Hematopoietic multipotent progenitor cell treated with erythropoietin and hydrocortisone succinate and interleukin-3 and kit ligand, for 17 days (in vitro differentiated cells): ENCODE measurements at places on chromosomes 6 and 20.

DNA sequence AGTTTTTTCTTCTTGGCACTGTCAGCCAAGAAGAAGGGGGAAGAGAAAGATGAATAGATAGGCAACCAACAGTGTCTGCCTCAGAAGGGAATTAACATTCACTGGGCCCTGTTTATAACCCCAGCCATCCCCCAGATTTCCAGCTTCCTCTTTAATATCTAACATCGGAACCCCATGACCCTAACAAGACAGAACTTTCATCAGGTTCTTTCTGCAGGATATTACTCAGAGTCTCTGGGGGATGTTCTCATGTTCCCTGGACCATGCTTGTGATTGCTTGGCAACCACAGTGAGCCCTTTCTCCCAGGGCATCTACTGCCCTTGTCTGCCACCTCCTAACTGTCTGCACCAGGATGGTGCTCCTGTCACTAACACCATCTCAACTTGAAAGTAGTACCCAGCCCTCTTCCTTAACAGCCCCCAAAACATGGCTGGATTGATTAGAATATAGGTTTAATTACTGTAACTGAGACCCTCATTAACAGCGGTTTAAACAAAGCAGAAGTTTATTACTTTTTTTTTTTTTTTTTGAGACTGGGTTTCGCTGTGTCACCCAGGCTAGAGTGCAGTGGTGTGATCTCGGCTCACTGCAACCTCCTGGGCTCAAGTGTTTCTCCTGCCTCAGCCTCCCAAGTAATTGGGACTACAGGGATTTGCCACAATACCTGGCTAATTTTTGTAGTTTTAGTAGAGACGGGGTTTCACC is 12.0 kb upstream of the PTPN1 start:
- no peak for DNase-seq

DNA sequence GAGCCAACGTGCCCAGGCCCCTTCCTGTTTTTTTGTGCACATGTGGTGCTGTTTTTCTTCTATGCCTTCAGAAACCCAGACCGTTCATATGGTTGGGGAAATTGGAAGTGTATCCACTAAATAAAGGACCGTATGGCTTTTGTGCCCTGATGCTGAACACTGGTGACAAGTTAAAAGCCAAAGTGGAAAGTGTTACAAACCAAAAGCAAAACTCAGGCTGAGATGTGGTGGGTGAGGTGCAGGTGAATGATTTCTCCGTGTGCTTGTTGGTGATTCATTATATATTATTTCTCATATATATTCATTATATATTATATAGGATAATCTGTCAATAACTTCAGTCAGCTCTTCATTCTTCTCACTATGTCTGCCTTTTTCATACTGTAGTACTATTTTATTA is 148.6 kb downstream of the SOBP start:
- DNase-seq, result no peak

DNA sequence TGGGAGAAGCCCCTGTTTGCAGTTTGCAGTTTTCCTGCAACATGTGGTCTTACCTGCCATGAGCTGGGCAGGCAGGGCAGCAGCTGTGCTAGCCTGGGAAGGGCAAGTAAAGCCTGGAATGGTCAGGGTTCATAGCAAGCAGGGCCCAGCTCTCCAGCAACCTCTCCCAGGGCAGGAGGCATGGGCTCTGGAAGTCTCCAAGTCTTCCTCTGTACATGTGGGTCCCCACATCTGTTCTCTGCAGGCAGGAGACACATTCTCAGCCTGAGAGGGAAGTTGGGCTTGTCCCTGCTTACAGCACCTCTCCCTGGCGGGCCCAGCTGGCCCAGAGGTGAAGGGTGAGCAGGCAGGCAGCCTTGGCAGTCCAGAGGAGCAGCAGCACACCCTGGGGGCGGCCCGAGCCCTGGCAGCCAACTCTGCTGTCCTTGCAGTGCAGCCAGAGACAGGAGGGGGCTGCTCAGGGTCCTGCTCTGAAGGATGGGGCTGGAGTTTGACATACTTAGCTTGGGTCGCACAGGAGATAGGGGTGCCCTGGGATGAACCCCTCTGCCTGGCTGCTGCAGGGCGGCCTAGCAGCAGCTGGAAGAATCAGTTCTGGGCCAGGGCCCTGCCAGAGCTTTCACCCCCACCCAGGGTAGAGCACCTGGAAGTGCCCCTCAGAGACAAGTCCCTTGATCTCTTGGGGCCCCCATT is 176.0 kb downstream of the MRPL14 start:
- peak; percentile 62 for DNase-seq

GRCh38 chr20:46573788-46574584 is 23.5 kb upstream of the OCSTAMP start:
- DNase-seq, result no peak

- no peak for DNase-seq
These were observed 754 bp upstream of the TMEM170B start for GRCh38 chr6:11536795-11537194.

GRCh38 chr20:37677969-37678861 is 15.6 kb upstream of the CTNNBL1 start:
- no peak for DNase-seq

- no peak for DNase-seq
These were observed 132.1 kb upstream of the ZNF184 start for GRCh38 chr6:27604986-27605385.

DNA sequence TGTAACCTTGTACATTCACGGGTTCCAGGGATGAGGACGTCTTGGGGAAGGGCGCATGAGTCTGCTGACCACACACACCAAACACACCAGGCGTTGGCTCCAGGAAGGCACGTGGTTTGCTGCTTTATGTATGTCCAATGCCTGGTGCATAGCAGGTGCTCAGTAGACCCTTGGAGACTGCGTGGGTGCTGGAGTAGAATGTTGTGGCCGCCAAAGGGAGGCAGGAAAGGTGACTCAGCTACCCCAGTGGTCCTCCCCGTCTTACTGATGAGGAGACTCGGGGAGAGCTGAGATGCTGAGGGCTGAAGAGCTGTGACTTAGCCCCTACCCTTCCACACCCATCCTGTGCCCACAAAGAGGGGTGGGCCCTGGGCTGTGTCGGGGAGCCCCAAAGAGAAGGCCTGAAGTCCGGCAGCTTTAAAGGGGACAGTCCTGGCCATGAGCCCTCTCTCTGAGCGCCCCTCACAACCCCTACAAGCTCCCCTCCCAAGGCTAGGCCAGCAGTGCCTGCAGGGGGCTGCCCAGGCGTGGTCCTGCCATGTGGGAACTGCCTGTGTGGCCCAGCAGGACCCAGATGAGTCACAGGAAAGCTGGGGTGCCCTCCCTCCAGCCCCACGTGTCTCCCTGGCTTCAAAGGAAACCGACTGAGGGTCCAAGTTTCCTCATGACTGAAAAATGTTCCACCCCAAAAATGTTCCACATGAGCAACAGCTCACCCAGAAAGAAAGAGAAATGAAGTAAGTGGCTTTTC is 28.0 kb upstream of the PTGIS start:
- no peak for DNase-seq

GRCh38 chr6:46044881-46045617 is 29.4 kb upstream of the CLIC5 start:
- no peak for DNase-seq

DNA sequence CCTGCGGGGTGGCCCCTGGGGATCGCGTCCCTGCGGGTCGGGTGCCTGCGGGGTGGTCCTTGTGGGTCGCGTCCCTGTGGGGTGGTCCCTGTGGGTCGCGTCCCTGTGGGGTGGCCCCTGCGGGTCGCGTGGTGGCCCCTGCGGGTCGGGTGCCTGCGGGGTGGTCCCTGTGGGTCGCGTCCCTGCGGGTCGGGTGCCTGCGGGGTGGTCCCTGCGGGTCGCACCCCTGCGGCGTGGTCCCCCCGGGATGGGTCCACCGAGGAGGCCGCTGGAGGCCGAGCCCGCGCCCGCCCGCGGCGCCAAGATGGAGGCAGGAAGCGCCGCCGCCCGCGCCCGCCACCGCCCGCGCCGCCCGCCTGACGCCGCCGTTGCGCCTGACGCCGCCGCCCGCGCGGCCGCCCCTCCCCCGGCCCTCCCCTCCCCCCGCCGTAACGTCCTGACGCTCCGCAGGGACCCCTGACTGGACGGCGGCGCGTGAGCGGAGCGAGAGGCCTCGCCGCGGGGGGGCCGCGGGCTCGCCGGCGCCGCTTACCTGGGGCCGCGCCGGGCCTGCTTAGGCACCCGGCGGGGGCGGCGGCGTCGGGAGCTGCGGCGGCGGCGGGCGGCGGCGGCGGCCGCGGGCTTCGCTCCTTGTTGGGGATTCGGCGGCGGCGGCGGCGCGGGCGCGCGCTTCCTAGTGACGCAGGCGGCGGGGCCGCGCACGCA is at the start of gene GMEB2:
Gene GMEB2, minus strand, starts transcription at position 678 of the 705 bp plus-strand sequence. CDS start 7,704 bp downstream, outside the sequence.
- DNase-seq, result no peak

DNA sequence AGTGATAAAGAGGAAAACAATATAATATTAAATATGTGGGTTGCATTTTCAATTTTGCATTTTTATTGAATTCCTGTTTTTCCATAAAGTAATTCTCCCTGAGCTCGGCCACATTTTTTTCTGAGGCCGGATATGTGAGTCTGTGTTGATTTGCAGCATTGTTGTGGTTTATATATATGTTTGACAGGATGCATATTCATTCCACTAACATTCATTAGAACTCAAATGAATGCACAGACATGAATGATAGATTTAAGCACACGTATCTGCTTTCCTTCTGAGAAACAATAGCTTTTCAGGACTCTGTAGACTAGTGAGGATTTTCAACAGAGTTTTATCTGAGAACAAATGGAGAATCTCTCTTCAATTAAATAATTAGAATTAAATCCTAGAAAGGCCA is 10.6 kb upstream of the EXOC2 start:
- no peak for DNase-seq

DNA sequence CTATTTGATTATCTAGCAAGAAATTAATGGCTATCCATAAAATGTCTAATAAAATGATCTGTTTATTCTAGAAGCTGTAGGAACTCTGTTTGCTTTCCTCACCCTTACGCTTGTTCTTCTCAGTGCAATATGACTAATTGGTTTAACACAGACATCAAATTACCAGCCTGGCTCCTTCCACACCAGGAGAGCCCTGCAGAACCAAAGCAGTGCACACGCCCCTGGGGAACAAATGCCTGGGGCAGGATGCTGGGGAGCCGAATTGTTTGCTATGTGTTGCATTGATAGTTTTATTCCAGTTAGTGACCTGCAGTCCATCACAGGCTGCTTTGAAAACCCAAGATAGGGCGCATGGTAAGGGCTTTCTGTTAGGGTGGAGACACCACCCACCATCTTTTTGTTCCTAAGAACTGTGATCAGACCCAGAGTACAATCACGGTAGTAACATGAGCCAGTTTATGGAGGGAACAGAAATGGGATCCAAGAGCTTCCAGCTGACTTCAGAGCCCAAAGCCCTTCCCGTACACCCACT is 126.4 kb upstream of the CD93 start:
- no peak for DNase-seq

- DNase-seq, result no peak
These were observed 22.8 kb upstream of the SLC23A2 start for GRCh38 chr20:5024103-5024502.

GRCh38 chr6:89244241-89244985 is 27.3 kb upstream of the GABRR1 start:
- no peak for DNase-seq

- no peak for DNase-seq
These were observed 141.6 kb upstream of the TSHZ2 start for GRCh38 chr20:52830598-52830997.

DNA sequence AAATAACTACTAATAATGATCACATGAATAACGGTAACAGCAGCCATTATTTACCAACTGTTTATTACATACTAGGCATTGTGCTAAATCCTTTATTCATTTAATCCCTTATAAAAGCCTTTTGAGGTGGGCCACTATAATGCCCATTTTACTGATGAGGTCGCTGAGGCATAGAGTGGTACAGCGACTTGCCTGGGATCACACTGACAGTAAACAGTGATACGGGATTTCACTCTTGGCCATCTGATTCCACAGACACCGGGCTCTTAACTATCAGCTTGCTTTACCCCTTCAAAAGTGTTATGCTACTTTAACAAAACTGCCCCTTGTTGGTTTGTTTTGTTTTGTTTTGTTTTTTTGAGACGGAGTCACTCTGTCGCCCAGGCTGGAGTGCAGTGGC is 2.2 kb upstream of the RAB22A start:
- DNase-seq, result no peak

DNA sequence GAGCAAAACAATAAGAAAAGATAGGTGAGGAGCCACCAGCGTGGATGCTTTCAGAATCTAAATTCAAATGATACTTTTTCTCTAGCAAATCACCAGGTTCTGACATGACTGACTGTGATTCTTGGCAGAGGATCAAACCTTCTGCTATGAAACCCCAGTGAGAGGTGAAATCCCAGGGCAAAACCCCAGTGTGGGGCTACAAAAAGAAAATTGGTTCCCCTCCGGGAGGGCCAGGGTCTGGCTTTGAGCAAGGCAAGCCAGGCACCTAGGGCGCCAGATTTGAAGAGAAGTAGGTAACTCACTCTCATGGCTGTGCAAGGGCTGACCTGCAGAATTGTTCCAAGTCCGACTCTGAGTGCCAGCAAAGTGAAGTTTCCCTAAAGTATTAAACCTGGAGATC is 20.2 kb upstream of the RALGAPA2 start:
- DNase-seq, result no peak

GRCh38 chr6:119322034-119322433 is 27.5 kb downstream of the MAN1A1 start:
- DNase-seq, result no peak

- no peak for DNase-seq
These were observed 54.7 kb downstream of the YTHDF1 start for GRCh38 chr20:63161176-63161651.

- DNase-seq, result no peak
These were observed 15.2 kb upstream of the GDAP1L1 start for GRCh38 chr20:44231713-44232468.

DNA sequence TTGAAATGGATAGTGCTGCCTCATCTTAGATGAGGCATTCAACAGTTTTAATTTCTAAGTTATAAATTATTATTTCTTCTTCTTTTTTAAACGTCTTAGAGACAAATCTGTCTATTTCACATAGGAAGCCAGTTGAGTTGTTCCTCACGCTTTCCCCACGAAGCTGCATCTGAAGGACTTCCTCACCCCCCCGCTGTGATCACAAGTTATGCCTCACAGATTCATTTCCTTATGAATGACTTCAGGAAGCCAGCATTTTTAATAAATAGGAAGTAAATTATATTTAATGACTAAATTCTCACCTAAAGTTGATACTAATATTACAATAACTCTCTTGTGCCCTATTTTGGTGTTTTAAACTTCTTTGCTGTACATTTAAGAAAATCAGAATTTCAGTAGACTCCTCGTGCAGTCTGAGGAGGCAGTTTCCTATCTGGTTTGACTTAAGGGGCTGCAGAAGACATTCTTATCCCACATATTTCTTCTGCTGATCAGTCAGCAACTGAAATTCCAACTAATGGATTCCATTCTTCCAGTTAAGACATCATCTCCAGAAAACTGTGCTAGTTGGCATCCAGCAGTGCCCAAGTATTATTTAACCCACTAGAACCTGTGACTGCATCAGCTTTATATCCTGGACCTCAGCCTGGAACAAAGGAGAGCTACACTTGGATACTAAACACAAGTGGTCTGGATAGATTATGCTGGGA is 182.7 kb upstream of the CCN2 start:
- DNase-seq, result no peak
